HFFc6 (cell line): ENCODE measurements at places on chromosomes 1 and 21.
A peak's percentile ranks its signal among the peaks of the same experiment; 100 is the strongest.

DNA sequence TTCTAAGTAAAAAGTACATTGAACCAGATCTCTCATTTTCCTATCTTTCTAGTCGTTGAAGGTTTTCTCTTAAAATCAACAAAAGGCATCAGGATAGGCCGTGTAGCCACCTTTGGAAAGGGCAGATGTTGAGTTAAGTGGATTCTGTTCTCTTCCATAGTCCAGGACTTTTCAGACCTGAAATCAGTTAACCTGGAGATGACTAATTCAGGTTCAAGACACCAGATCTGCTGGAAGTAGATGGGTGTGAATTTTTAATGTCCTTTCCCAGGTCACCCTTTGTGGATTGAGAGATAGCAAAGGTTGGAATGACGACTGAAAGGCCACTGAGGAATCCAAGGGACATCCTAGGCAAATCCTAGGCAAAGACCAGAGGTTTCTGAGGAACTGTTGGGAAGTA, 172.8 kb downstream of the DHRS3 start:
- no peak for DNase-seq

- DNase-seq = no peak
Measured at GRCh38 chr1:107664982-107665925, 299.7 kb downstream of the VAV3 start.

DNA sequence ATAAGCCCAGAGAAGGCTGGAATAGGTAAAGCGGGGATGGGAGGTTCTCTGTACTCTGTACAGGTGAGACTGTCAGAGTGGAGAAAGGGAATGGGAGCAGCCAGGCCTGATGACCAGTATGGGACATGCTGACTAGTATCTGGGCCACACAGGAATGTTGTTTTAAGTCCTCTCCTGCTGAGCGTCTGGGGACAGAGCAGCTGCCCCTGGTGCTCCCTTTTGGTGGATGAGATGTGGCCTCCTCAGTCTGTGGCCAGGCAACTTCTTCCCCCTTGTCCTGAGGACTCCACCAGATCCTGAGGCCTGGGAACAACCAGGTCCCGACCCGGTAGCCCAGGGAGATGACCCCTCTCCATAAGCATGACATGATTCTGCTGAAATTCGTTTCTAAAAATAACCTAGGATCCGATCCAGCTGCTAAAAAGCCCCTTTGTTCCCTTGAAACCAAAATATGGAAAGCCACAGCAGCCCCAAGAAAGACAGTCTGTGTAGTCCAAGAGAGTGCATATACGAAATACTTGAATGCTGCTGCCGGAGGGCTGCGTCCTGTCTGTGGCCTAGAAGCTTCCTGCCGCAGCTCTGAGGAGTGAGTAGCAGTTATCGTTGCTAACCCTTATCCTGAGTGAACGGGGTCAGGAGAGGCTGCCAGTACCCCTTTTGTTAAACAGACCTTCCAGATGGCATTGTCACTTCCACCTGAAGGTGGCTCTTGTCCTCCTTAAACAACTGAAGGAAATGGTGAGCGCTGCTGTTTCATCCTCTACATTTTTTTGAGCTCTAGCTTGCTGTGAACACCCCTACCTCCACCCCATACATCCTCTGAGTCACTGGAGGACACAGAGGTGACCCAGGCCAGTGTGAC, 47.1 kb downstream of the ATP2B4 start:
- peak; percentile 96 for DNase-seq

GRCh38 chr1:89023026-89023425, 360 bp upstream of the GBP3 start:
- DNase-seq = no peak

DNA sequence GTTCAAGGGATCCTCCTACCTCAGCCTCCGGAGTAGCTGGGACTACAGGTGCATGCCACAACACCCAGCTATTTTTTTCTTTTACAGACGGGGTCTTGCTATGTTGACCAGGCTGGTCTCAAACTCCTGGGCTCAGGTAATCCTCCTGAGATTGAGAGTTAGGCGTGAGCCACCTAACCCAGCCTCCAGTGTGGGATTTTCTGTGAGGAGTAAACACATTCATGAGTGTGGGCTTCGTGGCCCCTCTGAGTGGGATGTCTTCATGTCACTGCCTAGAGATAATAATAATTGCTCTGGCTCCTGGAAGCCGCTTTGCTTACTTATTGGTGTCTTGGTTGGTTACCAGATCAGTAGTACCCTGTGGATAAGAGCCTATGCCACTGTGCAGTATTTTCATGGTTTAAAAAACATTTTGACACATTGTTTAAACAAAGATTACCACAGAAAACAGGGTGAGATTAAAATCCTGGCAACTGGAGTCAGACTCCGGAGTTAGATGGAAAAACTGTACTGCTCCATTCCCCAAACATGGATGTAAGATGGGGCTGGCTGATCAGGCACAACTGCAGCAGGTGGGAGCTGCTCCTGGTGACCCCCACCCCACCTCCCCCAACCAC, 159.1 kb upstream of the RAB4A start:
- DNase-seq = no peak
